Heart right ventricle (tissue), 16 donors: ENCODE measurements at places on chromosomes 7 and 10. TPM values are rescaled to one million over a fixed set of nuclear protein-coding genes. Genes with fewer than 3 reads are reported as not detected.

- DNase-seq: no peak
Observed at GRCh38 chr7:23969443-23969842, 259.4 kb downstream of the STK31 start.

Gene TCTN3
- total RNA-seq: 11.5 TPM

- no peak for DNase-seq
Observed at GRCh38 chr10:128704716-128705115, 578.5 kb upstream of the MKI67 start.

GRCh38 chr10:44396671-44397191 is 11.8 kb upstream of the CXCL12 start:
- DNase-seq: no peak

Gene FIS1
- 268 TPM for total RNA-seq

DNA sequence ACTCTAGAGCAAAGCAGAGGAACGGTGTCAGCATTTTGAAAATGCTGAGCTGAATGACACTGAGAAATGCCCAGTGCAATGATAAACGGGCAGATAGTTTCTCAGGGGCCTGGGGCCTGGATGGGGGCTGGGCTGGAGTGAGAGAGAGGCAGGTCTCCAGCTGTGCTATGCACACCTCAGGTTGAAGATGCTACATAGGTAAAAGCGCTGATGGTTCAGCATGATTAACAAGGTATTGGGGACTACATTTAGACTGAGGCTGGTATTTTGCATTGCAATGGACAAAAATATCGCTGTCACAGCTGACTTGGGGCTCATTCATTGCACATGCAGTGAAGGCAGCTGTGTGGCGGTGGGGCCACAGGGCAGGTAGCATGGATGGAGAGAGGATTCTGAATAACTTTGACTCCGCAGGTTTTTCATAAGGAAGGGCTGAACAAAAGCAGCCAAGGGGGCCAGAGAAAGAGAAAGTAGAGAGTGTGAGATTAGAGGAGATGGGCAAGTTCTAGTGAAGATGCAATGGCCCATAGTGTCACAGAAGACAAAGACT is 290.8 kb upstream of the ZNF32 start:
- DNase-seq: no peak

Gene ATOH7
- total RNA-seq: not detected

DNA sequence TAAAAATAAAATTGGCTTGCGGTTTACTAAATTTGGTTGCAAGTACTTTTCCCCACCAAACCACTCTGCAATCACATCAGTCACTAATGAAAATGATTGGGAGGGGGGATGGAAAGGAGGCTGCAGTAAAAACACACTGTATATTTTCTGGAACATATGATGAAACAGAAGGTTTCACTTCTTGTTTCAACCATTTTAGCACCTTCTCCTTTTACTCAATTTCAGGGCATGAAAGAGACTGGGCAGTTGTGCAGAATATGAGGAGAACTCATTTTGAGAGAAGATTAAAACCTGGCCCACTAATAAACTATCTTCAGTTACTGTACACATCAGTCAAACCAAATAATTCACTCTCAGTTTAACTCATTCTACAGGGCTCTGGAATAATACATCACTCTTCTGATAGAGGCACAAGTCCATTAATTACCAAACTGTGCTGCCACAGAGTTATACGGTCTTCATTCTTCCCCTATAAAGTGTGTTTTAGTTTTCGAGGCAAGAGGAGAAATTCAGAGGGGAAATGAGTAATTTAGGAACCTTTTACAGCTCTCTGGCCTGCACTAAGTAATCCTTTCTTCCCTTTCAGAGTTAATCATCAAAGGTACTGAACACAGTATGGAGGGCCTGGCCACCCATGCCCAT is 25.5 kb downstream of the JAZF1 start:
- no peak for DNase-seq

- DNase-seq: no peak
Observed at GRCh38 chr7:120926943-120927346, 23.6 kb upstream of the ING3 start.

DNA sequence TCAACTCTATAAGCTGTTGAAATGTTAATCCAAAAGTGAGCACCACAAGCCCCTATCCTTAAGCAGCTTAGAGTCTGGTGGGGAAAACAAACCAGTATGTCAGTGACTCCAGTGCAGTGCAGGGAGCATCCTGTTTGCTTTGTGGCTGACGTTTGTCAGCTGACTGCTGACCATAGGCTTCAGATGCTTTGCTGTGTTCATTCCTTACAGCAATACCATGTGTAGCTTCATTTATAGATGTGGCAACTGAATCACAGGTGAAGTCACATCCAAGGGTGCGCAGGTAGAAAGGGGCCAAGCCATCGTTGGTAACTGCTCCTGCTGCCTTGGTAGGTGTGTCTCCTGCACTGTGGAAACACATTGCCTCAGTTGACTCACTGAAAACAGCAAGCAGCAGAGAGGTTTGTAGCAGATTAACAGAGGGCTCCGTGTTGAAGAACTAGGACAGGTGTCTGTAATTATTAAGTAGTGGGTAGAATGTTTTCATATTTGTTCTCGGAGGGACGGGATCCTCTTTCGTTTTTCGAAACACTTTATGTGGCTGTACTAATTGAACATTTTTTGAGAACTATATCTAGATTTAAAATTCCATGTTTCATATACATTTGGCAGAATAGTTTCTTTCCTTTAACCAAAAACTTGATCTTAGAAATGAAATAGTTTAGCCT is 2.0 kb downstream of the INSIG1 start:
- DNase-seq: no peak

DNA sequence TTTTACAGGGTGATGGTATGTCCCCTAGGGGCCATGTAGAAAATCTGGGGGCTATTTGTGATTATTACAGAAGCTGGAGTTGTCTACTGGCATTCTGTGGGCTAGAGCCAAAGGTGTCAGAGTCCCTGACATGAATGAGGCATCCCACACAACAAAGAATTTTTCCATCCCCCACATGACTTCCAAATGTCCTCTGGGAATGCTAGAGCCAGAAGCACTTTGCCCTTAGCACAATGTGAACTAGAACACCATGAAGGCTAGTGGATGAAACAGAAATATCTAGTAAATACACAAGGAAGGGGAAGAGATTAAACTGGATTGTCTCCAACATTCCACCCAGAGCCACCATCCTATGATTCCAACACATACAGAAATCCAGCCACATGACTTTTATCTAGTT is 46.9 kb downstream of the FAM13C start:
- peak; percentile 43 for DNase-seq
